Stimulated activated CD8-positive, alpha-beta memory T cell treated with anti-CD3 and anti-CD28 coated beads, Interleukin-2, amount 100 ng/mL, for 1 hour (primary cell): ENCODE measurements at places on chromosomes 11 and 22.

DNA sequence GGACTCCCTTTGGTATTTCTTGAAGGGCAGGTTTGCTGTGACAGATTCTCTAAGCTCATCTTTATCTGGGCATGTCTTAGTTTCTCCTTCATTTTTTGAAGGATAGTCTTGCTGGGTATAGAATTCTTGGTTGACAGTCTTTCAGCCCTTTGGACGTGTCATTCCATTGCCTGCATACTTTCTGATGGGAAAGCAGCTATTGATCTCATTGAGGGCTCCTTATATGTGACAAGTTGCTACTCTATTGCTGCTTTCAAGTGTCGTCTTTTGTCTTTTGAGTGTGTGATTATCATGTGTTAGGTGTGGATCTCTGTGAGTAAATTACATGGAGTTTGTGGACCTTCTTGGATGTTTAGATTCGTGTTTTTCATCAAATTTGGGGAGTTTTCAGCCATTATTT lies 21.9 kb downstream of the IGHMBP2 start:
- DNase-seq: no peak

- no peak for DNase-seq
Measured at GRCh38 chr11:14698771-14699170, 55.2 kb downstream of the PDE3B start.

- DNase-seq: no peak
Measured at GRCh38 chr11:117220568-117220967, 11.3 kb downstream of the PCSK7 start.

DNA sequence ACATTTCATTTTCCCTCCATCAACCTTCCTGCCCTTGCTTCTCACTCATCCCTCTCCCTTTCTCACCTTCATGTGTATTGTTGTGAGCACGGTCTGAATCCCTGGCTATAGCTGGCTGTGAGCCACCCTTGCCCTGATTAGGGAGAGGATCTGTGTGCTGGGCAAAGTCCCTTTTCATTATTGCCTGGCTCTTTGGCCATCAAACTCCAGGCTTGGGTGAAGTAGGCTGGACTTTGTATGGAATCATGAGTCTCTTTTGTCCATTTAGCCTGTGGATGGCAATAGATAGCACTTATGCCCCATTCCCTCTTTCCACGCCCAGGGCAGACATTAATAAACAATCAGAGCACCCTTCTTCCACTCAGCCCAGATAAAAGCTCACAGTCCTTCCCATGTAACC lies 6.7 kb downstream of the MYO18B start:
- DNase-seq: no peak
